ENCODE measurements at places on chromosomes 3 and 15. TPM values are rescaled to one million over a fixed set of nuclear protein-coding genes. Genes with fewer than 3 reads are reported as not detected.

Gene SCN11A
- total RNA-seq: 0.25 TPM

Gene IQCH
- total RNA-seq: 2.7 TPM

Gene RLBP1
- 0.98 TPM for total RNA-seq

Gene CLDN18
- under 0.01 TPM for total RNA-seq

Measured in temporal lobe (tissue), 4 donors.